ENCODE measurements at places on chromosomes 7 and 10.

- no peak for DNase-seq
Measured at GRCh38 chr7:46072722-46073121, 151.7 kb upstream of the IGFBP3 start.

GRCh38 chr7:2681929-2682799 lies 5.8 kb upstream of the AMZ1 start:
- no peak for DNase-seq

DNA sequence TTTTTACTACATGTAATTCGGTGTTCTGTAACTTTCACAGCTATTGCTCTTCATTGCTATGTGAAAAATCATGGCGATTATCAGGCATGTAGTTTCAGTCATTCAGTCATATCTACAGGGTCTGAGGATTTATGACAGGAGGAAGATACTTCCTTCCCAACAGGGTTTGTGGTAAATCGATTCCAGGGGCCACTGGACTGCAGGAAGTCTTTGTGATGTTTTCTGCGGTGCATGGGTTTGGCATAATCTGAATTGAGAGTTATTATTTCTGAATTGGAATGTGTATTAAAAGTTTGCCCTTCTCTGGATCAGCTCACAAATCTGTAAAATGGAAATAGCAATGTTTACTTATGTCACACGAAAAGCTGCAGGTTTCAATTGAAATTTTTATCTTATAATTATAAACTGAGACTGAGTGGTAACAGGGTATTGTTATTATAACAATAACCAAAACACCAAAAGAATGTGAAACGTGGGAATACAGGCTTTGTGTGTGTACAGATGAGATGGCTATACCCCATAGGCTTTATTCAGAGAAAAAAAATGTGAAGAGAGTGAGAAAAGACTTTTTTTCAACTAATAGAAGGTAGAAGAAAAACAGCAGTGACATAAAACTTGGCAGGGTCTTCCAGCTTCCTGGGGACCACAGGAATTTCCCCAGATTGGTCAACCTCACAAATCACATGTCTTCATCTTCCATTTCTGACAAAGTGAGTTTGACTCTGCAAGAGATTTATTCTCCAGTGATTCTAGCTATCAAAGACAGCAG lies 307.7 kb upstream of the NFE2L3 start:
- no peak for DNase-seq

GRCh38 chr10:62335326-62335725 lies 38.8 kb upstream of the ZNF365 start:
- no peak for DNase-seq

- DNase-seq = no peak
Measured at GRCh38 chr7:37921876-37922275, 1.4 kb downstream of the EPDR1 start.

- no peak for DNase-seq
Measured at GRCh38 chr10:21899736-21900135, 103.8 kb downstream of the DNAJC1 start.

- DNase-seq = no peak
Measured at GRCh38 chr7:44220358-44221112, 19.8 kb downstream of the YKT6 start.

- DNase-seq = no peak
Measured at GRCh38 chr7:141074997-141075396, 1.1 kb downstream of the TMEM178B start.

- DNase-seq = no peak
Measured at GRCh38 chr7:50145801-50146338, 52.8 kb upstream of the ZPBP start.

DNA sequence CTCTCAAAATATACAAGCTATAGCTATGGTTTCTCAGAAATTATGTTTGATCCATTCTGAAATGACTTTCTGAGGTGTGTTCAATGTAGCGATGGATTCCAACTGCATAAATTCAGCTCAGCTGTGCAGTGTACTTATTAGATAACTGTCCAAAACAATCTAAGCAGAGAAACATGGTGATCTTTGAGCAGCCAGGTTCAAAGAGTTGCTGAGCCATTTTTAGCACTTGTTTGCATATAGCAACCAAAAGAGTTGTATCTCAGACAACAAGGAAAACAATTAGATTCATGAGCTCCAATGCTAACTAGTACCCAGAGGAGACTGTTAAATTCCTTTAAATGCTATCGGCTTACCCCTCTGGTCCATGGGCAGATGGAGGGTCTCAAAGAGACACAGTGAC lies 15.9 kb upstream of the KCNIP2 start:
- DNase-seq = no peak

- no peak for DNase-seq
Measured at GRCh38 chr7:155896531-155897263, 84.4 kb upstream of the SHH start.

GRCh38 chr10:33638374-33638773 lies 303.9 kb upstream of the NRP1 start:
- DNase-seq = no peak

GRCh38 chr7:122143376-122143750 lies 686 bp downstream of the AASS start:
- DNase-seq = no peak

GRCh38 chr10:100232101-100232500 lies 2.7 kb upstream of the CHUK start:
- no peak for DNase-seq

- no peak for DNase-seq
Measured at GRCh38 chr10:97685395-97685958, 1.6 kb downstream of the AVPI1 start.

DNA sequence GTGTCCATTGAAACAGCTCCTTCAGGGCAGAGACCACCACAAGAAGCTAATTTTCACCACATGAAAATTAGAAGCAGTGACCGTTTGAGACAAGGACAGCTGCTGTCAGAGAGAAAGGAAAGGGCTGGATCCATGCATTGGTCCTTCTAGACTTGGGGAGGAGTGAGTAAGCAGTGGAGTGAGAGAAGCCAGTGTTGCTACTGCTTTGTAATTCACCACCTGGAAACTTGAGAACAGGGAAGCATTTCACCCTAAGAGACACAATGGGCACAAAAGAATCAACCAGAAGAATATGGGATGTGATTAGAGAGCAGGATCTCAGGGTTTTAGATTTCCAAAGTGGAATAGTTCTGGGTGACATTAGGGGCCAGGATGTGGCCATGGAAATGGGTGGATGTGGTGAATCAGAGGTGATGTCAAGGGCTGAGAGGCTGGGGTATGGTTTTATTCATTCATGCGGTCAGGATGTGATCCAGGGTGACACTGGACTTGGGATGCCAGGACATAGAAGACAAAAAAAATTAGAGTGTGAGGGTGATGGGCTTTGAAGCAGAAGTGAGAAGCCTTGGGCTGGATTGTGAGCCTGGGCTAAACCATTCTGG lies 61.6 kb downstream of the DENND11 start:
- no peak for DNase-seq

- no peak for DNase-seq
Measured at GRCh38 chr7:100017300-100017699, 1.9 kb downstream of the ZKSCAN1 start.

- DNase-seq = no peak
Measured at GRCh38 chr10:118458957-118459641, 117.0 kb upstream of the FAM204A start.

GRCh38 chr7:2941216-2941859 lies 97.2 kb upstream of the GNA12 start:
- DNase-seq = no peak

- no peak for DNase-seq
Measured at GRCh38 chr7:46682836-46683624, 762.0 kb upstream of the IGFBP3 start.

DNA sequence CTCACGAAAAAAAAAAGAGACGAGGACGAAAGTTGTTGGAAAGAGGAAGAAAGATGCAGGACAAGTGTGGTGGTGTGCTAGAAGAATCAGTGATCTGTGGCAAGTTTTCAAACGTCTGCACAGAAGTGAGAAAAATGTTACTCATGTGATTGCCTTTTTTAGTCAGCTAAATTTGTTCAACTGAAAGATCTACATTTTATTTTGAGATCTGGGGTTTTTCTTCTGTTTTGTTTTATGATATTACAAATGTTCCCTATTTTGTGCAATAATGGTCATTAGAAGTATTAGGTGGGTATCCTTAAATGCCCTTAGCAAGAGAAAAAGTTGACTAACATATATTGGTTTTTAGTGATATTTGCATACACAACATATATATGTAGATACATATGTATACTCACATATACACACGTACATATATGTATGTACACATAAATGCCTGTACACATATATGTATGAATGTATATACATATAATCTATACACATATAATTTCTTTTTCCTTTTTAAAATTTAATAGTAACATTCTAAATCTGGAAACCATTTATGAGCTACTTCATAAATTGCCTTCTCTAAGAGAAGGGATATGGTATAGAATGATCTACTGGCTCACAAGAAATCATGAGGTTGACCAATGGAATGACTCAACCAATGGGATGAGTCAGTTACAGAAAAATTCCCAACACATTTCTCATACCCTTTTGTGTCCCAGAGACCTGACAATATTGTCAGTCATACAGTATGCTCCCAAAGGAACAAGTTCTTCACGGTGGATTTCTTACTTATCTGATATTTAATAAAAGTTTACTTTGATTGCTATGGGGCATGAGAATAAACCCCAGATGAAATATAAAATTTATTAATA lies 38.4 kb downstream of the SLC39A12 start:
- DNase-seq = no peak

DNA sequence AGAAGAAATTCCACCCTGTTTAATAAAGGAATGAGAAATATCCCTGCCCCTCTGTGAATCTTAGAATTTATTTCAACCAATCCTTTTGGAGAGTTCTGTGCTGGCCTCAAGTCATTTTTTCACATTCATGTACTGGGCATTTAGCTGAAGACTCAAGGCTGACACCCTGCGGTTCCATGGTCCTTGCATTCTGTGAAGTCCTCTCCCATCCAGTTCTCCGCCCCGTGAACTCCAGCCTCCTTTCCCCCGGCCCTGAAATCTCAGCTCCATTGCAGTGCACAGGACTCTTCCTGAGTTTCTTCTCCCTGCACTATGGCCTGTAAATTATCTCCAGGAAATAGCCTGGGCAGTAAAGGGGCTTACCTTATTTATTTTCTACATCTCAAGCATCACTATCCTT lies 183.0 kb upstream of the KCND2 start:
- DNase-seq = no peak

All from activated CD8-positive, alpha-beta memory T cell treated with anti-CD3 and anti-CD28 coated beads for 4 hours (primary cell).